ENCODE measurements at places on chromosomes 2 and 18. TPM values are rescaled to one million over a fixed set of nuclear protein-coding genes. Genes with fewer than 3 reads are reported as not detected.

DNA sequence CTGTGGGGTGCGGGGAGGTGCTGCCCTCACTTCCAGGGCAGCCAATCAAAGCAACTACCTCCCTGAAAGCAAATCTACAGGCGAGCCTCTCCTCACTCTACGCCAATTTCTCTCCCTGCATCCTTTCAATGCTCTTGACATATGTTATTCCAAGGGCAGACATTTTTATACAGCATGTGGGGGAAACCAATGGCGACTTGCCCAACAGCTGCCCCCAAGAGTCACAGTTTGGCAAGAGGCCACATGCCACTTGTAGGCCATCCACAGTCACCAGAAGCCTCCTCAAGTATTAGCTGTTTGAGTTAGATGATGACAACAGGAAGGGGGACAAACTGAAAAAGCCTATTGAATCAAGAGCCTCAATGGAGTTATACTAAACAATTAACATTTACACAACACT, 114.6 kb downstream of the MYO5B start:
- peaks cover 27% of the 10 kb centered on the region for H3K27me3 ChIP-seq
- H3K4me3 ChIP-seq, result no peak overlapping the region
- peaks cover 10% of the 10 kb centered on the region for H3K4me1 ChIP-seq
- DNase-seq, result no peak

DNA sequence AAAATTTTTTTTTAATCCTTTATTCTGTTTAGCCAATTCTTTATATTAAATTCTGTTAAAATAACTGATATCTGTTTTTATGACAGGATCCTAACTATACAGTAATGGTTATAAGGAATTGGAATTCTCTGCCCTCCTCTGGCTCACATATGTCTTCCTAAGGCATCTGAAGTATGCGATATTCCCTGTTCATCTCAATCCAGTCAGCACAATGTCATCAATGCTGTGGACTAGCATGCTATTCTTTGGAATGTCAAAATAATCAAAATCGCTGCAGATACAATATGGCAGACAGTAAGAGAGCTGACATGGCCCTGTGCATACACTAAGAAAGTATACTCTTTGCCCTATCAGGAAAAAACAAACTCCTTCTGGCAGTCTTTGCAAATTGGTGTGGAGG, 107.6 kb downstream of the AP1S3 start:
- no peak for DNase-seq
- H3K27me3 ChIP-seq, result no peaks in the 10 kb centered on the region
- no peak overlapping the region for H3K27ac ChIP-seq
- H3K36me3 ChIP-seq, result no peaks in the 10 kb centered on the region
- H3K4me3 ChIP-seq, result no peak overlapping the region
- H3K4me1 ChIP-seq, result peaks cover 27% of the 10 kb centered on the region

GRCh38 chr18:44388329-44388728, 292.4 kb upstream of the SETBP1 start:
- peaks cover 4% of the 10 kb centered on the region for H3K27me3 ChIP-seq
- no peaks in the 10 kb centered on the region for H3K36me3 ChIP-seq
- no peak overlapping the region for H3K4me3 ChIP-seq
- H3K27ac ChIP-seq, result no peak overlapping the region

- H3K4me3 ChIP-seq, result peak overlapping the region; percentile 0
- no peak for DNase-seq
- H3K27me3 ChIP-seq, result no peaks in the 10 kb centered on the region
- H3K4me1 ChIP-seq, result peaks cover 65% of the 10 kb centered on the region
- H3K36me3 ChIP-seq, result peaks cover 28% of the 10 kb centered on the region
Observed at GRCh38 chr2:102803041-102803896, 41.4 kb downstream of the TMEM182 start.

Gene TMEM214
- 31.4 TPM for total RNA-seq

All from left ventricle myocardium inferior (tissue), 1 donor.